EH (cell line): ENCODE measurements at places on chromosomes 12 and 14.

DNA sequence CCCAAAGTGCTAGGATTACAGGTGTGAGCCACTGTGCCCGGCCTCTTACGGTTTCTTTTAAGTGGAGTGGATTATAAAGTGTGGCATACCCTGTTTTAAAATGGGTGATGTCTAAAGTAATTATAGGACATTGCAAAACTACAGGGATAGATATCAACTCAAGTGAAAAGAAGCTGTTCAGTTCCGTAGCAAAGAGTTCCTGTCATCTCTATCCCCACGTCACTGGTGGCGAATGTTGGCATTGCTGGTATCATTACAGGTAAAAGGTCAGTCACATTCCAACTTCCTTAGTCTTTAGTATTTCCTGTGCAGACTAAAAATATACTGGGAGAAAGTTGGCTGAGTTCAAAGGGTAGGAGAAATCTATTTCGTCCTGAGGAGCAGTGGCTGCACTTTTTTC, 95.6 kb upstream of the SLC38A2 start:
- DNase-seq, result no peak

GRCh38 chr12:2834581-2835491, at the start of gene NRIP2:
NRIP2 (minus strand) TSS chr12:2835035; CDS start chr12:2834983, 52 bp downstream.
- DNase-seq, result peak; percentile 35

- DNase-seq, result no peak
Observed at GRCh38 chr14:74550071-74550470, 56.5 kb downstream of the ISCA2 start.

- no peak for DNase-seq
Observed at GRCh38 chr12:52646613-52647012, 5.4 kb downstream of the KRT2 start.

- DNase-seq, result peak; percentile 80
Observed at GRCh38 chr14:35355981-35356841, 48.3 kb downstream of the NFKBIA start.

- DNase-seq, result peak; percentile 47
Observed at GRCh38 chr14:55731881-55732498, 152.0 kb downstream of the KTN1 start.

DNA sequence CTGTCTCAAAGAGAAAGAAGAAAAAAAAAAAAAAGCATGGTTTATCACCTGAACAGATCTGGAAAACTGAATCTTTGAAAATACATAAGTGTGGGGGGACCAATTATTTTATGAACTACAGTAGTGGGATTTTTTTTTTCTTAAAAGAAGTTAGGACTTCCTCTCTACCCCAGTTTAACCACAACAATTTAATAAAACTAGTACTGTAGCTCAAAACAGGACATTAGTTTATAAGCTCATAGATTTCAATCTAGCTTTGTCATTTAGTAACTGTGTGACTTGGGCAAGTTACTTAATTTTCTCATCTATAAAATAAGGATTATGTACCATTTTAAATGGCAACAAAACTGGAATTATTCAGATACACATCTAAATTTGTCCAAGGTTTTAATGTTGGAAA, 23.5 kb upstream of the ARID4A start:
- no peak for DNase-seq

DNA sequence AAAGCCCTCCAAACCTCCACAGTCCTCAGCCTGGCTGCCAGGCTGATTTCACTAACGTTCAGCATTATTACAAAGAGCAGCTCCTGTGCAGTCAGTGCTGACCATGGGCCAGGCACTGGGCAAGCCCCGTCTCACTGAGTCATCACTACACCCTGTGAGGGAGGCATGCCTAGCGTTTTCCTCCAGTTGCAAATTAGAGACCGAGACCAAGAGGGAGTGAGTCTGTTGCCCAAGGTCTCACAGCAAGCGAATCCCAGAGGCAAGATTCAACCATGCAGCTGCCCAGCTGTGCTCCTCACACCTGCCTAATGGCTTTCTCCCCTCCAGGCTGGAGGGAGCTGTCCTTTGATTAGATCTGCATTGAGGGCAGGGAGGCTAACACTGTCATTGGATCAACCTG, 229.3 kb upstream of the LHX5 start:
- peak; percentile 76 for DNase-seq

DNA sequence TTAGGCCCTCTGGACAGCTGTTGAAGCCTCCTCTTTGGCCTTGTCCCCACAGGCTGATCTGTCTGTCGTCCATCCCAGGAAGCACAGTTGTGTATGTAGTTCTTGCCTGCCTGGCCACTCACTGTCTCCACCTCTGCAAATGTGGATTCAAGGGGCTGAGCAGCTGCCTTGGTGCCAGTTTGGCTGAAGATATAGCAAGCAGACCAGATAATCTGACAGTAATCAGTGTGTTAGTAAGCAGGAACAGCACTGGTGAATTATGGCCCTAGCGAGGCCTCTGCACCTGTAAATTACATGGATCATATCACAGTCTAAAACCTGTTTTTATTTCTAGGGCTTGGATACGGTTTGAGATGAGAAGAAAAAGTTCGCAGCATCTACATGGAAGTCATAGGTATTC, 282.5 kb upstream of the NOS1 start:
- no peak for DNase-seq

GRCh38 chr12:116563262-116563661, 4.1 kb downstream of the MAP1LC3B2 start:
- no peak for DNase-seq

DNA sequence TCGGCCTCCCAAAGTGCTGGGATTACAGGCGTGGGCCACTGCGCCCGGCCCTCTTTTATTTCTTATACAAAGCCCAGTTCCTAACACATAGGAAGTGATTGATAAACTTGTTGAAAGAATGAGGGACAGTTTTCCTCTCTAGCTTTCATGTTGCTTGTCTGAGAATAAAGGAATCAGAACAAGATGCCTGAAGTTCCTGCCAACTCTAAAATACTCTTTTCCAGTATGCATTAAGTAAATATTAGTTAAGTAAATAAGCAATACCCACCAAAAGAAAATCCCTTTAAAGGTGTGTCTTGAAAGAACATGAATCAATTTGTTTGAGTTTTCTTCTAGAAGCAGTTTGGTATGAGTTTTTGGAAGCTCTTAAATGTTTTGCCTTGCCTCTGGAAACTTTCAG, 24.4 kb upstream of the CD27 start:
- no peak for DNase-seq

GRCh38 chr12:42660968-42661937, 71.7 kb upstream of the PRICKLE1 start:
- DNase-seq, result no peak

GRCh38 chr12:50625029-50625925, 120.5 kb downstream of the DIP2B start:
- peak; percentile 53 for DNase-seq

GRCh38 chr12:39375206-39375808, 67.6 kb downstream of the KIF21A start:
- no peak for DNase-seq

GRCh38 chr14:93029417-93029816, 86.3 kb downstream of the ITPK1 start:
- DNase-seq, result no peak

GRCh38 chr14:24409192-24409591, 10.4 kb downstream of the NYNRIN start:
- DNase-seq, result no peak

GRCh38 chr12:113273053-113273725, 51.9 kb downstream of the TPCN1 start:
- peak; percentile 13 for DNase-seq

DNA sequence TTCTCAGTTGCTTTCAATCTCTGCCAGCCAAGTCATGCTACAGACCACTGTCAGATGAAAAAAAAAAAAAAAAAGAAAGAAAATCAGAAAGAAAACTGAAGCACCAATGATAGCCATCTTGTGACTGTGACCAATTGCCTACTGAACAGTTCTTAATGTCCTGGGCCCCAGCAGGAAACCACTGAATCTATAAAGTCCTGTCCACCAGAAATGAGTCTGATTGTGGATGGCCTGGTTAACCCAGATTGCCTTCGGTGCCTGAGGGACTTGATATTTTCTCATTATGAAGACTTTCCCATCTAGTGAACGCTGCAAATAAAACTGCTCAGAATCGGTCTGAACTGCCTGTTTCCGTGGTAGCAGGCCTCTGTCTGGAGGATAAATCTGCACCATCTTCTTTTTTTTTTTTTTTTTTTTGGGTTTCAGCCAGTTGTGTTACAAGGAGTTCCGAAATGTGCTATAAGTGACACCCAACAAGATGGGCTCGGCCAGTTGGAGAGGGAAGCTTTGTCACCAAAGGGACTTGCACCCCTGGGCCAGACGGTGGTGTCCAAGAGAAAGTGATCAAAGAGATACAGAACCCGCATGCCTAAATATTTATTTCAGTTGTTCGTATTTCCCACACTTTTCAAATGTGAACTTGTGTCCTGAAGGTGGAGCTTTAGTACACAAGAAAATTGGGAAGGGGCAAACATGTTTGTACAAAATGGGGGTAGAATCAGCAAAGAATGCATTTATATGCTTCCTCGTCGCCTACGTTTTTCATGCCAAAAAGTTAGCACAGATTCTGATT, 3.0 kb upstream of the PLXNC1 start:
- DNase-seq, result peak; percentile 65

- DNase-seq, result no peak
Observed at GRCh38 chr12:53854701-53855316, 83.8 kb upstream of the HOXC13 start.

DNA sequence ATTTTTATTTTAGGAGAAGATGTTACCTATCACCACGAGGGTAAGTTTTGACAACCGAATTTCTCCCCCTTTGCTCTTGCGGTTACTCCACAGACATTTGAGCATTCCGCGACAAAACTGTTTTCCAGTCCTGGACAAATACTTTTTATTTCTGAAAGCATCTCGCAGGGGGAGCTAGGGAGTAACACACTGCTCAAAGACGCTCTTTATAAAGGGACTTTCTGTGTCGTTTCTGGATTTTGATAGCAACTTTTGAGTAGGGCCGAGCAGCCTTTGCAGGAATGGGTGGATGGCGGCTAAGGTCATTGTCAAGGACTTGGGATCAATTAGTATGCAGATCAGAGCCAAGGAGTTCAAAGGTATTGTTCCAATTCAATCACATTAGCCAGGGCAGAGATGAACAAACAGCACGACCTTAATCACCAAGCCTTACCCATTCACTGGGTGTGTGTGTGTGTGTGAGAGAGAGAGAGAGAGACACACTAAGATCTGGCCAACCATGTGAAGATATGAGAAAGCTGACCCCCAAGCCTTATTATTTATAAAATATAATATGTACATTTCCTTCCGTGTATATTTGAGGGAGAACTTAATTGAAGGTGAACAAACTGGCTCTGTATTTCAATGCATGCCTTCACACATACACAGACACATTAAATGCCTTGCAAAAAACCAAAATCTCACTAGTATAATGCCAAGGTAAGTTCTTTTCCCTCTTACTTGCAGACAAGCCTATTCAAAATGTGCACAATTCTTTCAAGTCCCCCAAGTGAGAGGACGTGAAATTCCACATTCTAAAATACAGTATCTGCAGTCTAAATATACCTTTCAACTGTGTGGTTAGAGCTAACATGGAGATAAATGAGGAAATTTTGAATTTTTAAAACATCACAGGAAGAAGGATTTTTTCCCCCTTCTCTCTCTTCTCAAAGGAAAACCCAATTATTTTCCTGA, 613.8 kb downstream of the VRK1 start:
- DNase-seq, result no peak

DNA sequence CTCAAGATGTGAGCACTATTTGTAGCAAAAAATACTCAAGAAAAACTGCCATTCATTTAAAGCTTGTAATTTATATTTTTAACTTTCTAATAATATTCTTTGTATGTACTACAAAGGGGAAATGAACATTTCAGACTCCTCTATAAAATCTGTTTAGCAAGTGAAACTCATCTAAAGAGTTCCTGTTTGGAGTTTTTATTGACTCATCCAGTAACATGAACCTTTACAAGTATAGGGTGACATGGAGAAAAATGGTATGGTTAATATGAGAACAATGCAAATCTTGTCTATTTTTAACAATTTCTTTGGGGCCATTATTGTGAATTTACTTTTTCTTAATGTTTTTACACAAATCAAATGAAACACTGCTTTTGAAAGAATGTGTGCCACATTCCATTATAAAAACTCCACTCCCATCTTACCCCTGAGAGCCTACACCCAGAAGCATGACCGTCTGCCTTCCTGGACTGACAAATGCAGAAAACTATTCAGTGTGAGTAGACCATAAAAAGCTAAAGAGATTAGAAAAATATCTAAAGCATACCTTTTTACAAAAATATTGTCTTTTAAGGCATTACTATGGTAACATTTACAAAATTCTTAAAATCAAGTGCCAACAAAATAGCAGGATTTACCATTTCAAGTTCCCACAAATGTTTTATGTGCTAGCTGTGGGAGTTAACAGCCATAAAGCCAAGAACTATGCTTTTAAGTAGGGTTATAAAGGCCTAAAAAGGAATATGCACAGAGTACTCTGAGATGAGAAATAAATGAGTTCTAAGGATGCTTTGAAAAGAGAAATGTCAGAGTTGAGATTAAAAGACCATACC, 144.0 kb downstream of the ADAMTS20 start:
- peak; percentile 50 for DNase-seq

GRCh38 chr14:67610491-67610890, 9.2 kb upstream of the ARG2 start:
- DNase-seq, result no peak

DNA sequence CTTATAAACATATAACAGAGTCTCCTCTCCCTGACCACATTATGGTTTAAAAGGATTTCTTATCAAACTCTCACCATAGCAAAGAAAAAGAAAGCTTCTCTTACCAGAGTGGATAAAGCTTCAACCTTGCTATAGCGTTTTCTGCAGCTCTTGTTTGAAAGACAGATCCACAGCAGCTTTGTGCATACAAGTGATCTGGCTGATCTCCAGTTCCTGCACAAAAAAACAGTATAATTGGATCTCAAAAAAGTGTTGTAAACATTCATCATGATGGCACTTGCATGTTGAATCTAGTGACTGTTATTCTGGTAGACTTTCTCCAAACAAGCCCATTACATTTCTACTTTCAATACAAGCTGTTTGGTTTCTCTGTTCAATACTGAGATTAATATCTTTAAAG, 178.9 kb upstream of the MGAT4C start:
- DNase-seq, result no peak

GRCh38 chr14:95537298-95538089, 2.6 kb downstream of the GLRX5 start:
- no peak for DNase-seq

GRCh38 chr12:26370098-26370497, 174.7 kb downstream of the SSPN start:
- no peak for DNase-seq

DNA sequence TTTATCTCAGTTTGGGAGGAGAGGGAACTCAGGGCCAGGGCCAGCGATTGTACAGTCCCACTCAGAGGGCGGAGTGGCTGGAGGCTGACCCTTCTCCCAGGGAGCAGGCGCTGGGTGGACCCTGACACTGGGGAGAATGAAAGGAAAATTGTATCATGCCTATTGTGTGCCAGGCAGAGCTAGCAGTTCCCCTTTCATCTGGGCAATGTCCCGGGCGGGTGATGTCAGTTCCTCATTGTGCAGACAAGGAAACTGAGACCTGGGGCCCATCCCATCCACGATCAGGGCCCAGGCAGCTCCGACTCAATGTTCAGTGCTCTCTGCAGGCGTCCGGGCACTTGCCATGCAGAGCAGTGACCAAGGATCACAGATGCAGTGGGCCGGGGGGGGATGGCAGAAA, 101.9 kb upstream of the RTL1 start:
- DNase-seq, result no peak
